Suprapubic skin (tissue), 4 donors: ENCODE measurements at places on chromosomes 2 and 18.

- no peak for DNase-seq
These were observed 435 bp downstream of the IFT172 start for GRCh38 chr2:27489118-27489497.

DNA sequence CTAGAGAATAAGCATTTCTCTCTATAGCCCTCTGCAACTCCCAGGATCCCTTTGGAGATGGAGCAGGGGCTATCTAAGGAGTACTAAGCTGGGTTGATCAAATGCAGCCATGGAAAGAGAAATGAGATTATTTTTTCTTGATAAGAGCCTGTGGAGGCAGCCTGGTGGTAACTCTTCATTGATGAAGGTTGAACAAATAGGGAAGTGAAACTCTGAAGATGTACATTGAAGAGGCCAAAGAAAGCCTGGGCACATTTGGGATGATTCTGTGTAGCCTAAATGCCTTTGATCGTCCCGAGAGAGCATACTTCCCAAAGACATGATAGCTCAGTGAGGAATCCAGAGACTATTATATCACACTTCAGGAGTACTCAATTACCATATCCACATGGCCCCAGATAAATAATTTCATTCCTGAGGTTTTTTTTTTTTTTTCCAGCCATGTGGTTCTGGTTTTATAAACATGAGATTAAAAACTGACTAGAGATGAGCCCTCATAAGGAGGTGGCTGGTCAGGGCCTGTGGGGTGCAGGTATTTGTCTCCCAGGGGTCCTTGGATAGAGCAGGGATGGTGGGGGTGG is 192.5 kb downstream of the TPGS2 start:
- no peak for DNase-seq

DNA sequence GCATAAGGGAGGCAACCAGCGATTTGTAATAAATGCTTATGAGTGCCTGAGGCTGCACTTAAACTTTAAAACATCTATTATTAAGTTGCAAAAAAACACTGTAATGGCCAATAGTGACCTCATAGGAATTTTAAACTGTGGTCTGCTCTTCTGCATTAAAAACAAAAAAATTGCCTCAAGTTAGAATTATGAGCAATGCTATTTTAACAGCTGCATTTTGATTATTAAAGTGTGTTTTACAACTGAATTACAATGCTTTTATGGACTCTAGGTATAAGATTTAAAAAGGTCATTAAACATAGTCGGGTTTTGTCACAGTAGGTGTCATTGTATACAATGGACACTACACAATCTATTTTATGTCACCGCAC is 528.7 kb upstream of the FANCL start:
- no peak for DNase-seq

- DNase-seq, result no peak
These were observed 41.4 kb upstream of the DTNB start for GRCh38 chr2:25714740-25715139.

DNA sequence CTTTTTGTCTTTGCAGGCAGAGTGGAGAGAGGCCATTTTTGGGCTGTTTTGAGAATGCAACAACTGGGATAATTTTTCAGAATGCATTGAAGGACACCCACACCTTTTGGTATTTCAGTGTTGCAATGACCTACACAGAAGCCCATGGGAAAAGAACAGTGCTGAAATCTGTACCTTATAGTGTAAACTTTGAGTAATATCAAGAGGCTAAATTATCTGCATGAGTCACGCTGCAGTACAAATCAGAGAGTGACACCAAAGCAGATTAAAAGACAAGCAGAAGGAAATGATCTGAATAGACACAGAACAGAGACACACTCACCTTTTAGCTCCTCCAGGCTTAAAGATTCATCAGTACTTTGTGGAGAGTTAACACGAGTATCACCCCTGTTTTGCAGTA is 265.3 kb downstream of the PAX3 start:
- DNase-seq, result no peak

DNA sequence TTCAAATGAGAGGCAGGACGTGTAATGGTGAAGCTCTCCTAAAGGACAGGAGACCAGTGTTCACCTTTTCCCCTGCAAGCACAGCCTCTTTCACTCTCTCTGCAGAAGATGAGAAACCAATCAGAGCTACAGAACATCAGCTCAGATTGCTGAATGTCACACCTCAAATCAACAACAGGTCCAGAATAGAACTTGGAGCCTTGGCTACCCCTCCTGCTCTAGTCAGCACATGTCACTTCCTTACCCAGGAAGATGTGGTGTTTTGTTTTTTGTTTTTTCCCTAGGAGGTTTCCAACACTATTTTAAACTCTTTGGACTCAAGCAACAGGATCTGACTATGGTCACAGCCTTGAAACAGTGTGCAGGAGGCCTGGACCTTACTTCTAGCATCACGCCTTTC is 41.3 kb upstream of the PCBP1 start:
- DNase-seq, result no peak

DNA sequence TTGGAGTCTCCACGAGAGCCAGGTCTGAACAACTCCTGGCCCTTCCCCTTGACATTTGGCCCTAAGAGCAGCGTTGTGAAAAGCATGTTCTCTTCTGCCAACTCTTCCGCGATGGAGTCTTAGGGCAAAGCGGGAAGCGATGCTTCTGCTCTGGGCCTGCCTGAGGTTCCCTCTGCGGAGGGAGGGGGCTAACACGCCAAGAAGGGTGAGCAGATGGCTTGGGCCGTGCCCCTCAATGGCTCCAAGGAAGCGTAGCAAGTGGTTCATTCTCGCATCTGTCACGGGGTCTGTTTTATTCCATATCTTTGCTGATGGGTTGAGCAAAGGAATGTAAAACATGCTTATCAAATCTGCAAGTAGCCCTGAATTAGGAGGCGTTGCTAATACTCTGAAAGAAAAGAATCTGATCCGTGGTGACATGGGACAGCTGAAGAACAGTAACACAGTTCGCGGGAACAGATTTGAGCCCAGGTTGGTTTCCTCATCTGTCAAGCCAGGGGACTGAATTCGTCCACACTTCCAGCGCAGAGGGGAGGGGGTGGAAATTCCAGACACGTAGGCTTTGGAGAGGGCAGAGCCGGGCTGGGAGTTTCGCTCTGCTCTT is 38.0 kb downstream of the DNMT3A start:
- DNase-seq, result no peak

- DNase-seq, result no peak
These were observed 13.7 kb downstream of the SESTD1 start for GRCh38 chr2:179250848-179251504.

DNA sequence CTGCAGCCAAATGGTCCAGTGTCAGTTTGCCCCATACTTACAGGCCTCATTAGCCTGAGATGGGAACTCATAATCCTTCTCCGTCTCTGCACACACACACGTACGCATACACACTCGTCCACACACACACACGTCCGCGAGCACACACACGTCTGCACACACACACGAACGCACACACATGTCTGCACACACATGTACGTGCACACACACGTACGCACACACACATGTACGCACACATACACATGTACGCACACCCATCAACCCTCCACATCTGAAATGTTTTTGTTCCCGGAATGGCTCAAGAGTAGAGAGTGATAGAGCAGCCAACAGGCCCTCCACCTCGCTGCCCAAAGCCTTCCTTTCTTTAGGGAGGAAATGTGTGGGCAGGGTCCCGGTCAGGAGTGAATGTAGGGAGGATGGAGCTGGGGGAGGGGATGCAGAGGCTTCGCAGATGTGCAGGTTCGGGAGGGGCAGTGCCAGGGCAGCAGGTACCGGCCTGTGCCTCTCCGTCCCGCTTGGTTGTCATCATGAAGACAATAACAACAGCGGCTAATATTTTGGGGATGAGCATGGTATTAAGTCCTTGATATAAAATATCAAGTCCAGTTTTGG is 52.7 kb downstream of the PTGR3 start:
- DNase-seq, result no peak

DNA sequence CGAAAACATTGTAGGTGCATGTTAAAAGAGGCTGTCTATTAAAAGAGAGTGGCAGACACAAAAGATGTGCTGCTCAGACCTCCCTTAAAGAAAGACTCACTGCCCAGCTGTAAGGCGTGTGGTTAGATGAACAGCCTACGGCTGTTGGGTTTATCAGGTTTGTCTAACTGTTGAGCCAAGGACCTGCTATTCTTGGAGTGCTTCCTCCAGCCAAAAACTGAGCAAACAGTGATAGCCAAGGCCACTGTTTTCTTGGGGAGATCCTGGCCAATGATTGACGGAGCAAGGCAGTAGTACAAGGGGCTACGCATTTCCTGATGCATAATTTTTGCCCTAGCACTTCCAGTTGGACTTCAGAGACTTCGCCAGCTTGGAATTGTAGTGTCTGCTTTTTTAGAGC is 1.4 kb upstream of the RAB3GAP1 start:
- no peak for DNase-seq

DNA sequence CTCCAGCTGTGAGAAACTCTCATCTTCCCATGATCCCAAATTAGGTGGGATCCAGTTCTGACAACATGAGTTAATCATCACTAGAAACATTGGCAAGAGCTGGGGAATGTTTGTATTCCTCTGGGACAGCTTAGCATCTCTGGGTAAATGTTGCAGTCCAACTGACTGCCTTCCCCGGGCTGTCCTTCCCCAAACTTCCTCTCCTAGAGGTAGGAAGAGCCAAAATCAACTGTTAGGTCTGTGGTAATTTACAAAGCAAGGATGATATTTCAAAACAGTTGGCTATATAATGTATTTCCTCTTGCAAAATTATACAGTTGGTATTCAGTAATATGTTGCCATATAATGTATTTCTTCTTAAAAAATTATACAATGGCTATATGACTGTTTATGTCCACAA is 148.5 kb downstream of the MGAT5 start:
- no peak for DNase-seq

- peak; percentile 77 for DNase-seq
These were observed 8.6 kb downstream of the PARD6G start for GRCh38 chr18:80238651-80239260.

- DNase-seq, result no peak
These were observed 37.0 kb upstream of the YPEL5 start for GRCh38 chr2:30109856-30110255.

- no peak for DNase-seq
These were observed 36.6 kb downstream of the DPYSL5 start for GRCh38 chr2:26884486-26884885.

DNA sequence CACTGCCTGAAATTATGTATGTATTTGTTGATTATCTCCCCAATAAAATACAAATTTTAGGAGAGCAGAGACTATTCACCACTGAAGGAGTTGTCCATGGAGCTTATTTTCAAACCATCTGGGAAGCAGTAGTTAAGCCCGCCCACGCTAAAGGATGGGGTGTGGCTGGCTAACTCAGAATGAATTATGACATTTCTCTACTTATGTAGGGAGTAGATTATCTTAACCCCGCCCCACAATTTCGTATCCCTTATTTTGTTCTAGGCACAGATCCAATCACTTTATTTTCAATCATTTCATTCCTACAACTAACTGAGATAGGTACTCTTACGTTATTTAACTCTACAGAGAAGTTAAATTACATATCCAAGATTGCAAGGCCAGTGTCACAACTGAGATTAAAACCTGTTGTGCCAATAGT is 1.4 kb upstream of the LAPTM4A start:
- DNase-seq, result peak; percentile 82

DNA sequence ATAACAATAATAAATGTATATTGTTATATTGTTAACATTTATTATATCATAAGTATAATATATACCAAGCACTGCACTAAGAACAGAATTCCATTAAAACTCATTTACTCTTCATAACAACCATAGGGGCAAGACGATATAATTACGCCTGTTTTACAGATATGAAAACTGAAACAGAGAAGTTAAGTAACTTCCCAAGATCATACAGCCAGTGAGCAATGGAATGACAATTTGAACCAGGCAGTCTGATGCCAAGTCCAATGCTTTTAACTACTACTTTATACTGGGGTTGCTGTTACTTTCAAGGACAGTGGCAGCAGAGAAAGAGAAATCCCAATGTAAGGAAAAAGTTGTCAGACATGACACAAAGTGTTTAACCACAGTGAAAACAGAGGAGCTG is 338.8 kb upstream of the ID2 start:
- no peak for DNase-seq
